Thoracic aorta (tissue), 2 donors: ENCODE measurements at places on chromosomes 12 and 14.

DNA sequence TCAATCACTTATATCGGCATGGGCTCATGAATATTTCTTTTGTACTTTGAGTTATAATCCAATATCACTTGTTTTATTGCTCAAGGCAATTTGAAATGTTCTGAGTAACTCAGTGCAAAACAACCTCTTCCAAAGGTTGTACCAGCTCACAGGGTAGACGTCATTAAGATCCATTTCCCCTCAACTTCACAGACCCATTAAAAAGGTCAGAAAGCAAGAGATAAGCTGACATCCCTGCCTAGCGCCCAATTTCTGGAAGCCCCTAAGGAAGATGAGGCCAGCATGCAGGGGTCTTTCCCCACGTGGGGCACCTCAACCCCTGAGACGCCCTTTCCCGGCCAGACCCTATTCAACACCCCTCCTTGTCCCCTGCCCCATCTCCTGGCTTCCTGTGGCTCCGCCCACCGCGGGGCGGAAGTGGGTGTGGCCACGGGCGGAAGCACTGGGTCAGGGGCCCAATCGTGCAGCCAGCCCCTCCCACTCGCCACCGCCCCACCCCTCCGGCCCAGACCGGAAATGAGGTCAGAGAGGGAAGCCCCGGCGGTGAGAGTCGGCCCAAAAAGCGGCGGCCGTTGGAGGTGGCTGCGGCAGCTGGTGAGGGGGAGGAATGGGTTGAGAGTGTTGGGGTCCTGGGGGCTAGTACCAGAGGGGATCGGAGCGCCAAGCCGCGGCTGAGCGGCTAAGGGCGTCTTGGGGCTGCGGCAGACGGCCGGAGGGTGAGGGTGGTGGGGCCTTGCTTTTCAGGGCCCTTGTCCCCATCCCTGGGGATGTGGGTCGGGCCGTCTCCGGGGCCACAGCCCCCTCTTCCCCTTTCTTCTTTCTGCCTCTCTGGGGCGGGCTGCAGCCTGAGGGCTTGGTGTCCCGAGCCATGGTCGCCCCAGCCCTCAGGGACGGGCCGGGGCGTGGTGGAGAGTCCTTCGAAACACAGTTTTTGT lies at the start of gene GPATCH2L:
TSS of gene GPATCH2L (plus strand) at position 525 of the 935 bp plus-strand sequence. CDS start 2,442 bp downstream, outside the sequence.
- no peaks in the 10 kb centered on the region for H3K27me3 ChIP-seq
- peaks cover 7% of the 10 kb centered on the region for H3K36me3 ChIP-seq
- peak within 1 kb of the TSS; percentile 73 for H3K27ac ChIP-seq
- peak; percentile 82 for DNase-seq
- peak within 1 kb of the TSS; percentile 87 for H3K4me3 ChIP-seq

GRCh38 chr12:51953089-51953488 lies 1.6 kb downstream of the ACVR1B start:
- peaks cover 35% of the 10 kb centered on the region for H3K4me1 ChIP-seq
- no peak for DNase-seq
- peak overlapping the region; percentile 94 for H3K4me3 ChIP-seq
- peak overlapping the region; percentile 91 for H3K27ac ChIP-seq
- no peaks in the 10 kb centered on the region for H3K36me3 ChIP-seq

- DNase-seq = no peak
- no peak overlapping the region for H3K27ac ChIP-seq
- no peaks in the 10 kb centered on the region for H3K27me3 ChIP-seq
- peaks cover 4% of the 10 kb centered on the region for H3K4me1 ChIP-seq
Measured at GRCh38 chr12:127964717-127965116, 302.3 kb upstream of the TMEM132C start.

DNA sequence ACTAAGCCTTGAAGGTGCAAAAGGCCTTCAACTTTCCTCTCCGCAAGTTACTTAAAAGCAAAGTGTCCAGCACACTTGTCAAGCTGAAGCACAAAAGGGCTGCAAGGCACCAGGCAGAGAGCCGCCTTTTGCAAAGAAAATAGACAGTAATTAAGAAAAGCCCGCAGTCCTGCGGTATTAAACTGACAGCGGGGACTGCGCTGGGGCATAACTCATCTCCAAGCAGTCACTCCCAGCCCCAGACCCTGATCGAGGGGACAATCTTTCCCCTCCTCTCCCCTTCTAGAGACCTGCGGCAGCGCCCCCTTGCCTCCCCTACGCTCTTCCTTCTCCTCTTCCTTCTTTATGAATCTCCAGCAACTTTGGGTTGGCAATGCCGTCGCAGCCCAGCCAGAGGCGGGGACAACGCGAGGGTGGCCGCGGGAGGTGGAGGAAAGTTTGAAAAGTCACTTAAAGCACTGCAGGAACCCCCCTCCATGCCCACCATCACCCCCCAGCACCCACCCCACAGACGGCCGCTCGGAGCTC lies 200.9 kb upstream of the CAND1 start:
- H3K4me3 ChIP-seq = peak overlapping the region; percentile 77
- H3K36me3 ChIP-seq = no peaks in the 10 kb centered on the region
- no peaks in the 10 kb centered on the region for H3K27me3 ChIP-seq
- H3K4me1 ChIP-seq = peaks cover 2% of the 10 kb centered on the region

DNA sequence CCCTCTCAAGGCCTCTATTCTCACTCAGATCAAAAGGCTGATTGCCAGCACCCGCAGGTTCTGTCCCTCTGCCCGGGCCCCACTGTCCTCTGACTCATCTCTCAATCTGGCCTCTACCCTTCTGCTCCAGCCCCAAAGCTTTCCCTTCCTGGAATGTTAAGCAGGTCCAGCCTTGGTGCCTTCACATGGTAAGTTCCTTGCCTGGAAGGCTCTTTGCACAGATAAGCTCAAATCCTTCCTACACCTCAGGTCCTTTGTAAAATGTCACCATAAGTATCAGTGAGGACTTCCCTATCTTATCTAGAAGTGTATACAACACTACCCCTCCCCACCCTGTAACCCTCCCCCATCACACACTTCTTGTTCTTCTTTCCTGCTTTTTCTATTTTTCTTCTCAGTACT lies 22.2 kb downstream of the LPCAT3 start:
- H3K27ac ChIP-seq = no peak overlapping the region
- no peak overlapping the region for H3K4me3 ChIP-seq
- H3K36me3 ChIP-seq = no peaks in the 10 kb centered on the region
- H3K27me3 ChIP-seq = no peaks in the 10 kb centered on the region

DNA sequence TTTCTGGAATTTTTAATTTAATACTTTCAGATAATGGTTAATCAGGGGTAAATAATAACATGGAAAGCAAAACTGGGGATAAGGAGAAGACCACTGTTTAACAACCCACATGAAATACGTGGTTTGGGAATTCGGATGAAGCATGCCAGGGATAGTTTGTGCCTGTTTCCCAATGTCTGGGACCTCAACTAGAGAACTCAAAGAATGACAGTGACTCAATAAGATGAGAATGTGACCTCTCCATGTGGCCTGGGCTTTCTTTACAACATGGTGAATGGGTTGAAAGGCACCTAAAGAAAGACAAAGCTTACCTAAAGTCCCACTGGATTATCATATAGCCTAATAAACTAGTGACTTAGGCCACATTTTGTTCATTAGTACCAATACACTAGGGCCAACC lies 460.3 kb upstream of the LRFN5 start:
- DNase-seq = no peak
- no peak overlapping the region for H3K27ac ChIP-seq
- no peaks in the 10 kb centered on the region for H3K36me3 ChIP-seq
- H3K4me1 ChIP-seq = no peaks in the 10 kb centered on the region
- no peak overlapping the region for H3K4me3 ChIP-seq

DNA sequence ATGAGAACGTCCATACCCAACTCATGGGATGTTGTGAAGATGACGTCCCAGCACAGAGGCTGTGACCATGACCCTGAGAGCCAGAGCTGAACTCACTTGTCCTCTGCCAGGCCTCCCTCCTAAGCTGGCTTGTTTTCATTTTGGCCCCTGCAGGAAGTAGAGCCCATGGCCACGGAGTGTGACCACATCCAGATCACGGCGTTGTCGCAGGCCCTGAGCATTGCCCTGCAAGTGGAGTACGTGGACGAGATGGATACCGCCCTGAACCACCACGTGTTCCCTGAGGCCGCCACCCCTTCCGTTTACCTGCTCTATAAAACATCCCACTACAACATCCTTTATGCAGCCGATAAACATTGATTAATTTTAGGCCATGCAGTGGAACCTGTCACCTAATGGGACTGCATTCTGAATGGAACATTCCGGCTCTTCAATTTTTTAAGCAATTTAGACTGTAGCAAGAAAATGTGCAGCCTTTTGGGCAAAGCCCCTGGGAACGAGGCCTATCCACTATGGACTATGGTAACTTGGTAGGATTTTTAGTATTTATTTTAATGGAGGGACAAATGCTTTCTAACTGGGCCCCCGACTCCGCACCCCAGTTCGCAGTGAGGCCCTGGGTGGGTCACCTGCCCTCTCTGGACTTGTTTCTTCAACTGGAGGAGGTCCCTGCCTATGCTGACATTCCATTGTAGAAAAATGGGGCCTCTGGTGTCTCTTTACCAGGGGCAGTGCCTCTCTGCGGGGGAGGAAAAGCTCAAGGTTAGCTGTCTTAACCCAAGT lies 19.6 kb downstream of the OTUB2 start:
- H3K4me1 ChIP-seq = no peaks in the 10 kb centered on the region
- H3K36me3 ChIP-seq = peaks cover 44% of the 10 kb centered on the region
- no peak for DNase-seq
- H3K27me3 ChIP-seq = no peaks in the 10 kb centered on the region
- no peak overlapping the region for H3K4me3 ChIP-seq
- no peak overlapping the region for H3K27ac ChIP-seq

- peak overlapping the region; percentile 62 for H3K27ac ChIP-seq
- peaks cover 70% of the 10 kb centered on the region for H3K4me1 ChIP-seq
- no peaks in the 10 kb centered on the region for H3K36me3 ChIP-seq
- no peak for DNase-seq
- H3K4me3 ChIP-seq = peak overlapping the region; percentile 24
- H3K27me3 ChIP-seq = no peaks in the 10 kb centered on the region
Measured at GRCh38 chr12:806200-806791, 53.9 kb downstream of the WNK1 start.

DNA sequence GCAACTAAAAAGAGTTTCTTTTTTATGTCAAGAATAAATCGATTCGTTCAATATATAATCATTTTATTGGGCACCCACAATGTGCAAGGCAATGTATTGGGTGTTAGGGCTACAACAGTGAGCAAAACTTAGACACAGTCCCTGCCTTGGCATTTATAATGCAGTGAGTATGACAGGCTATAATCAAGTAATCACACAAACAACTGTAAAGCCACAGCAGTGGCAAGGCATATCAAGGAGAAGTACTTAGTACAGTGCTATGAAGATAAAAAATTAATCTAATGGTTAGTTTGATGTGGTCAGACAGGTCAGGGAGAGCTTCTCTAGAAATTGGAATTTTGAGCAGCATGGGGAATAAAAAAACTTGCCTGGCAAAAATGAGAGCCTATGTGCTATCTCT lies 39.5 kb upstream of the OTOGL start:
- H3K27me3 ChIP-seq = no peaks in the 10 kb centered on the region
- H3K4me1 ChIP-seq = no peaks in the 10 kb centered on the region
- no peak overlapping the region for H3K27ac ChIP-seq
- no peak for DNase-seq
- H3K4me3 ChIP-seq = no peak overlapping the region

DNA sequence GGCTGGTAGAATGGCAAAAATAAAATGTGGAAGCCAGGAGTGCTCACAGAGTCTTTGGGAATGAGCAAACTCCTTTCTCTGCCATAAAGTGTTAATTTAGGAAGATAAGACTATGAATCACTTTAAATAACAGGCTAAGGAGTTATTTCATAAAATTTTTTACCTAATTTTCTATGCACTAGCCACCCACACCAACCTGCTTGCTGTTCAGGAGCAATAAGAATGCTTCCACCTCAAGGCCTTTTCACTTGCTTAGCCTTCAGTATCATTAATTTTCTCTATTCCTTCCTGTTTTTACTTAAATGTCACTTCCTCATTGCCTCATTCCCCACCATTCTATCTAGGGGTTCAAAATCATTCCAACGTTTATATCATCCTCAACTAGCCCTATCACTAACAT lies 326.8 kb downstream of the CCER1 start:
- H3K27me3 ChIP-seq = no peaks in the 10 kb centered on the region
- no peak overlapping the region for H3K27ac ChIP-seq
- no peaks in the 10 kb centered on the region for H3K4me1 ChIP-seq
- no peak for DNase-seq

DNA sequence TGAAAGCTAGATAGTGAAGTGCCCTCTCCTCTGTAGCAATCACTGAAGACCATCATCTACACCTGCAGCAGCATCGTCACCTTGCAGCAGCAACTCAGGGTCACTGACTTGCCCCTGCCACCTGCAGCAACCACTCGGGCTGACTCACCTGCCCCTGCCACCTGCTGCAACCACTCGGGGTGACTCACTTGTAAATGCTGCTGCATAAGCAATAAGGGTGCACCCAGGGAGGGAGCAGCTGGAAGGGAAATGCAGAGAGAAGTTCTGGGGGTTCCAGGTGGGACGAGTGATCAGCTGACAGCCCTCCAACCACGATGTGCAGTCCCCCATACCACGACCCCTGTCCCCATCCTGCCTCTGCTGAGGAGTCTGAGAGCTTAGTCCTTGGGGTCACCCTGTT lies 357.1 kb upstream of the SFSWAP start:
- H3K4me1 ChIP-seq = no peaks in the 10 kb centered on the region
- no peak overlapping the region for H3K27ac ChIP-seq
- no peaks in the 10 kb centered on the region for H3K36me3 ChIP-seq
- no peak overlapping the region for H3K4me3 ChIP-seq
- H3K27me3 ChIP-seq = no peaks in the 10 kb centered on the region
